Stimulated activated CD4-positive, alpha-beta T cell treated with anti-CD3 and anti-CD28 coated beads, TNF-alpha, amount 100 ng/mL, for 1 hour (primary cell): ENCODE measurements at places on chromosomes 16 and 17.
A peak's percentile ranks its signal among the peaks of the same experiment; 100 is the strongest.

DNA sequence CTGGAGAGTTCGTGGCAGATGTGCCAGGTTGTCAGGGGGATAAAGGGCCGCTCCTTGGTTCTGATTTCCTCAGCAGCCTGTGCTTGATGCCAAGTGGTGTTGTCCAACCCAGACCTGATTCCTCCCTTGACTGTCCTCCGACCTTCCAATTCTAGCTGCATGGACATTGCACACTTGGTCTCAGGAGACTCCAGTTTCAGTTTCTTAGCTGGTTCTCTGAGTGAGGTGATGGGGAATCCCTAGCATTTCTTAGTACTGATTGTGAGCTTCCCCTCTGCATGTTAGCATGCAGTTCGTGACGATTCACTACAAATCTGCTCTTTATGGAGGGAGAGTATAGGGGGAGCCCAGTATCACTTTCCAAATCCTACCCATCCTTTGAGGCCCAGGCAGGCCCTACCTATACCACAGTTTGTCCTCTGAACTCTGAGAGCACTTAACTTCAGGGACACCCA lies 12.4 kb upstream of the CCR7 start:
- DNase-seq: no peak

GRCh38 chr17:54191261-54191660 lies 368.5 kb downstream of the KIF2B start:
- no peak for DNase-seq

GRCh38 chr17:4718276-4718675 lies 7.8 kb downstream of the ARRB2 start:
- DNase-seq: no peak

DNA sequence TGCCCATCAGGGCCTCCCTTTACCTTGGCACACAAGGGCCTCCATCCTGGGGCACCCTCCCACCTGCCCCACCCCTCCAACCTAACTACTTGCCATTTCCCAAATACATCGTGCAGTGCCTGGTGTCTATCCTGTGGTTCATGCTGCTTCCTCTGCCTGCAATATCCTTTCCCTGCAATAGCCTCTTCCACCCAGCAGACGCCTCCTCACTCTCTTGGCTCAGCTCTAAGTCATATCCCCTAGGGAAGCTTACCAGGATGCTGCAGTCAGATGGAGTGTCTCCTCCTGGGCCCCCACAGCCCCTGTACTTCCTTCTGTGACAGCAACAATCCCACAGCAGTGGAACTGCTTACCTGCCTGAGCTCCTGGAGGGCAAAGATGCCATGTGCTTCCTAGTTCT lies 36.7 kb downstream of the CCDC182 start:
- DNase-seq: no peak

GRCh38 chr17:17693253-17694168 lies 12.3 kb downstream of the RAI1 start:
- DNase-seq: no peak

GRCh38 chr17:79628861-79629547 lies 18.2 kb upstream of the RBFOX3 start:
- DNase-seq: no peak

- no peak for DNase-seq
These were observed 268.6 kb downstream of the HAPSTR1 start for GRCh38 chr16:9360075-9360474.

- no peak for DNase-seq
These were observed 30.8 kb upstream of the MYOCD start for GRCh38 chr17:12634789-12635414.

GRCh38 chr16:79869304-79870015 lies 268.9 kb upstream of the MAF start:
- no peak for DNase-seq

DNA sequence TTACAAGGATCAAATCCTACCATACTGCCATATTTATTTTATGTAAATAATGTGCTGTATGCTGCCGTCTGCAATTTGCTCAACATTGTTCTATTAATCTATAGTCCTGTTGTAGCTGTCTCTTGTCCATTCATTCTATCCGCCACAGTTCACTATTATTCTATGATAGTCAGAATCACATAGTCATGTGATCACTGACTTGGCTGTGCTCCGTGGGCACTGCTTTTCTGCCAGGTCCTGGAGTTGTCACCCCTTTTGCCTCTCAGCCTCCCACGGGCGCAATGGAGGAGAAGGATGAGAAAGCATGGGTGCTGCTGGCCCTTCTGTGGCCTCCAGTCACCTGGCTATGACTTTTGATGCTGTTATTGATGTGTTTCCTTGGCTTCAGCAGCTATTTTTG lies 37.3 kb upstream of the ANKFY1 start:
- DNase-seq: no peak

GRCh38 chr16:85433477-85433876 lies 179.6 kb upstream of the GSE1 start:
- no peak for DNase-seq

GRCh38 chr16:30521873-30522641 lies 4.3 kb downstream of the ZNF768 start:
- no peak for DNase-seq

DNA sequence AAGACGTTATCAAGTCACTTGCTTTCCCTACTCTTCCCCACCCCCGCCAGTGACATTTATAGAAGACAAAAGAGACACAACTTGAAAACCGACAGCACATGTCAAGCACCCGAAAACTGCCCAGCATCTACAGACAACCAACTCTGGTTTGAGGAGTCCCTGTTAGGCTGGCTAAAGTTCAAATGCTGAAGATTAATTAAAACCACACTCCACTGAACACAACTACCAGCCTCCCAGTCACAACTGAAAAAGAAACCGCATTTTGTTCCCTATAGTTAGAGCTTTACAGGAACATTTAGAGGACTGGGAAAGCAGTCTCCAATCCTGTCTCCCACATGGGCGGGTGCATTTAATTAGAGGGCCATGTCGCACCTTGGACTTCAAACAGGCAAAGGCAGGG lies 73.0 kb upstream of the COX10 start:
- no peak for DNase-seq

- DNase-seq: no peak
These were observed 8.0 kb downstream of the RNF157 start for GRCh38 chr17:76232342-76232741.

DNA sequence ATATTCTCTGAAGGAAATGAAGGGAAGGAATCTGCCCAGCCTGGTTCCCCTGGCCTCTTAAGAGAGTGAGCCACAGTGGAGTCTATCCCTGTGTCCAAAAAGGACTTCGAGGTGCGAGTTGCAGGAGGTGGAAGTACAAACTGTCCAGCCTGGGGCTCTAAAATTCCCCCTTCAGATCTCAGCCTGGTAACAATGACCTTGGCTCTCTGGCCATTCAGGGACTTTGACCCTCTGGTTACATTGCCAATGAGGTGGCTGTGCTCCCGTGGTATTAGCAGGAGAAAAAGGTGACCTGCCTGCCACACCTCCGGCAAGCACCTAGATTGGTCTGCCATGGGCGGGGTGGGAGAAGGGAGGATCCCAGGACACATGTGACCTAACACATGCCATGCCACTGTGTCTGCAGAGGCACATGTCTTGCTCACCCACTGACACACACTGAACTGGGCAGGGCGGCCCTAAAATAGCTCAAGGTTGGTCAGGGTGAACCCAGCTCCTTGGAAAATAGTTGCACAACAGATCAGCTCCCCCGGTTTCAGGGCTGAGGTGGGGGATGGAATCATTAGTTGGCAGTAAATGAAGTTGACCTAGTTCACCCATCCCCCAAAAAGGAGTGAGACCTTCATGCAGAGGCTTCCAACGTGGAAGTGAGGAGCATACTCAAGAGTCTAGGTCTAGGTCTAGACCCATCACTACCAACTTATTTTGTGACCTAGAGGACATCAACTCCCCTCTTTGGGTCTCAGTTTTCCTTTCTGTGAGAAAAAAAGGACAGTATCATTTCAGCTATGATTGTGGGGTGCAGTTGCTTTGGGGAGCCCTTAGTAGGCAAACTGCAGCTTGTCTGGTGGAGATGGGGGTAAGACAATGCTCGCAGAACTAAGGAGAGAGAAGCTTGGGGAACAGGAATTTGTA lies 2.2 kb downstream of the NR1D1 start:
- DNase-seq: no peak

DNA sequence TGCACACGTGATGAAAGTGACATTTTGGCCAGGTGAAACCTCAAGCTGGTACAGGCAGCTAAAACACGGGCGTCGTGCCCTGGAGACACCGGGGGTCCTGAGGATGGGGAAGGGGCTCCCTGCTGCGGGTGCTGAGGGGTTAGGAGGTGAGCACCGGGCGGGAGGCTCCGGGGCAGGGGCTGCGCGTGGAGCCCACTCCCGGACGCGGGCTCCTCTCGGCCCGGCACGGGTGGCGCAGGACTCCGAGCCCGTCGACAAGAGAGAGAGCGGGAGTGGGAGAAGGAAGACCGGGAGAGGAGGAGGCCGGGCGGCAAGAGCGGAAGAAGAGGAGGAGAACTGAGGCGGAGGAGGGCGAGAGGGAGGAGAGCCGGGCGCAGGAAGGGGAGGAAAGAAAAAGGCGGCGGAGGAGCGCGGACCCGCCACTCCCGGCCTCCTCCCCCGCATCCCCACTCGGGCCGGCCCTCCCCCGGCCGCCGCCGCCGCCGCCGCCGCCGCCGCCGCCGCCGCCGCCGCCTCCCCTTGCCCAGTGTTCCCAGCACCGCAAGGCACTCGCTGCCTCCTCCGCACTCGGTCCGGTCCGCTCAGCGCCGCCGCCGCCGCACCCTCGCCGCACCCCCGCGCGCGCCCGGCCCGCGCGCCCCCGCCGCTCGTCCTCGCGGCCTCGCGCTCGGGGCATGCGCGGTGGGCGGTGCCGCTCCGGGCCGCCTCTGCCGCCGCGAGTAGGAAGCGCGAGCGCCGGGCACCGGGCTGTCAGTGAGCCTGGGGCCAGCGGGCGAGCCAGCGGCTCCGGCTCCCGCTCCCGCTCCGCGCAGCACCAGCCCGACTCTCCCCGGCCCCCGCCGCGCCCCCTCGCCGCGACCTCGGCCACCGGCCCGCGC lies at the start of gene PRKCA:
Gene PRKCA, plus strand, starts transcription at position 750 of the 878 bp plus-strand sequence.
- DNase-seq: peak; percentile 57

DNA sequence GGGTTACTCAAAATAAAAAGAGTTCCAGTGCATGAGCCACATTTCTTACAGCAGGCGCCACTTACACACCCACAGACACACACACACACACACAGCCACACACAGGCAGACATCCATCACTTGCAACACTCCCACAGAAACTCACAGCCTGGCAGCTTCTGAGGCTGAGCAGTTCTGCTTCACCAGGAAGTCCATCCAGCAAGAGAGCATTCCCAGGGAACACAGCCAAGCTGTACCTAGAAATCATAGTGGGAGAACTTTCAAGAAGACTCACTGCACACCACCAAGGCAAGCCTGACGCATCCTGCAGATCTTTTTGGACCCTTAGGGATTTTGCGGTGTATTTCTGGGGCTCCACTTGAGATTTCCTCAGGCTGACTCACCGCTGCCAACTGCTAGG lies 140.9 kb upstream of the WSB1 start:
- DNase-seq: no peak

DNA sequence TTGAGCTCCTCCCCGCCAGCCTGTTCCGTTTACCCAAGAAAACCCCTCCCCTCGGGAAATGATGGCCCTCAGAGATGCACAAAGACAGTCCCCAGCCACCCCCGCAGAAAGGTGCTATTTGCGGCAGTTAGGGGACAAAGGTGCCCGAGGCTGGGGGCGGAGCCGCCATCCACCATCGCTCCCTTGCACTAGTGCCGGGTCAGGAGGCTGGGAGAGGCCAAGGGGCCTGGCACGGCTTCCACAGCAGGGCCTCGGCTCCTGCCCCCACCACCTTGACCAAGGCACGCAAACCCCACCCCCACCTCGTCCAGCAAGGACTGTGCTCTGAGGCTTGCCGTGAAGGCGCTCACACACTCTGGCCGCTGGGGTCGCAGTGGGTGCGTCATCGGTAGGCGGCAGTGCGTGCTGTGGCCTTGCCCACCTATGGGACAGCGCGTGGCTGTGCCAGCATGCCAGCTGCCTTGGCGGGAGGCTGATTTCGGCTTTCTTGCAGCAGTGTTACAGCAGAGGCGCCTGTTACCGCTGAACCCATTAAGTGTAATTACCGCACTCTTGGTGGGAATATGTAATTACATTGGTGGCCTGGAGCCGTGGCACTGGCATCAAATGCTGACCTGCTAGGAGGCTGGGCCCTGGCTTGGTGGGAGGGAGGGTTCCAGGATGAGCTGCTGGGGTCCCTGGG lies 31.8 kb downstream of the TPSG1 start:
- DNase-seq: no peak

DNA sequence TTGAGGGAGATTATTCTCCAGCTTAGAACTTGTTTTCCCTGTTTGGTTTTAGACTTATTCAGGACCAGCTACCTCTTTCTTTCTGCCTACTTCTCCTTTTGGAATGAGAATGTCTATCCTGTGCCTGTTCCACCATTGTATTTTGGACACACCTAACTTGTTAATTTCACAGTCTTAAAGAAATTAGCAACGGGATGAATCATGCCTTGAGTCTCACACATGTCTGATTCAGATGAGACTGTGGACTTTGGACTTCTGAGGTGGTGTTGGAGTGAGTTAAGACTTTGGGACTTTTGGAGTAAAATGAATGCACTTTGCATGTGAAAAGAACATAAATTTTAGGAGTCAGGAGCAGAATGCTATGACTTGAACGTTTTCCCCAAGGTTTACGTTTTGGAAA lies 581.4 kb downstream of the CDH11 start:
- DNase-seq: no peak

GRCh38 chr16:11100239-11100750 lies 155.7 kb downstream of the SOCS1 start:
- no peak for DNase-seq

GRCh38 chr17:3817851-3818605 lies 17.0 kb upstream of the ITGAE start:
- DNase-seq: no peak

- DNase-seq: no peak
These were observed 68.0 kb downstream of the KNOP1 start for GRCh38 chr16:19649980-19650379.

DNA sequence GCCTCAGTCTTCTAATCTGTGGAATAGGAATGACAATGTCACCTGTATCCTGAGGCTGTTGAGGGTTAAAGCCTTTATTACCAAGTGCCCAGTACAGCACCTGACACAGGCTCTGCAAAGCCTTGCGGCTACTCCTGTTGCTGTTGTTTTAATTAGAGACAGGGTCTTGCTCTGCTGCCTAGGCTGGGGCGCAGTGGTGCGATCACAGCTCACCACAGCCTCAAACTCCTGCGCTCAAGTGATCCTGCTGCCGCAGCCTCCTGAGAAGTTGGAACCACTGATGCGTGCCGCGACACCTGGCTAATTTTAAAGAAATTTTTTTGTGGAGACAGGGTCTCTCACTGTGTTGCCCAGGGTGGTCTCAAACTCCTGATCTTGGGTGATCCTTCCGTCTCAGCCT lies 5.4 kb downstream of the GSE1 start:
- DNase-seq: no peak
